ENCODE measurements at places on chromosomes 13 and 19.

DNA sequence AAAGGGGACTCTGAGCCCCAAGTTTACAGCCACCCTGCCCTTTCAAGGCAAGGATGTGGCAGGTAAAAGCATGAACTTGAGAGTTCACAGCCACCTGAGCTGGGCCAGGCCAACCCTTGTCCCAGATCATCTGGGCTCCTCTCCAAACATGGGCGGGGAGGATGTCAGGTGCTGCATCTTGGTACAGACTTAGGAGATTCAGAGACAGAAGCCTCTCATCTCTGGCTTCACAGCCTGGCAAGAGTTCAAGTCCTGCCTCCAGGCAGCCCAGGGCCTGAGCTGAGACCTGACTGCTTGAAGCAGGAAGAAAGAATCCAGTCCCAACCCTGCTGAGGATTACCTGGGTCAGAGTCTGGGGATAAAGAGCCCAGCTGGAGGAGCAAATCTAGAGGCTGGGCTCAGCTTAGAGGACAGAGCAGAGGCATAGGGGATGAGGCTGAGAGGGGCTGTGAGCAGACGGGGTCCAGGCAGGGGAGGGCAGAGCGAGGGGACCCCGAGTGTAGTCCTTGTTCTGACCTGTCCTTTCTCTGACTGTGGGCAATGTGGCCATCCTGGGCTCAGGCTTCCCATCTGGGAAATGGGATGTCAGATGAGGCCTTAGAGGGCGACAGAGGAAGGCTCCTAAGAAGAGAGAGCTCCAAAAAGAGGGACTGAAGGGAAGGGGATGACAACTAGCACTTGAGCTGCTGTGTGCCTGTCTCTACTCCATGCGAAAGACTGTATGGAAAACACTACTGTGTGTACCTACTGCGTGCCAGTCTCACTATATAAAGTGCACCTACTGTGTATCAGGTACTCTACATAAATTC, 6.6 kb upstream of the OR10H5 start:
- DNase-seq, result peak; percentile 5

DNA sequence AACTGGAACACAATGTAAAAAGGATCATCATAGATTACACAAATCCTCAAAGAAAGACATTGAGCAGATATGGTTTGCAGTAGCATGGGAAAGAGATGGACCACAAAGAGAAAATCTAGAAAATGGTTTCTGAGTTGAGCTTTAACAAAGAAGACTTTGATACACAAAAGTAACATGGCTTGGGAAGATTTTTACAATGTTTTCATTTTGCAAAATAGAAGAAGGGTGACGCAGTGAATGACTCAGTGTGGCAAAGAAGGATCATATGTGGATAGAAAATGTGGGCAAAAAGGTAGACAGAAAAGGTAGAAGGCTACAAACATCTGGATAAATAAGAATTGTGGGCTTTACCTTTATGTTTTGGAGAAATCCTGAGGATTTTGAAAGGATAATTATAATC, 1220.5 kb downstream of the PCDH17 start:
- no peak for DNase-seq

- no peak for DNase-seq
These were observed 32.7 kb downstream of the KDM4B start for GRCh38 chr19:5001615-5002014.

DNA sequence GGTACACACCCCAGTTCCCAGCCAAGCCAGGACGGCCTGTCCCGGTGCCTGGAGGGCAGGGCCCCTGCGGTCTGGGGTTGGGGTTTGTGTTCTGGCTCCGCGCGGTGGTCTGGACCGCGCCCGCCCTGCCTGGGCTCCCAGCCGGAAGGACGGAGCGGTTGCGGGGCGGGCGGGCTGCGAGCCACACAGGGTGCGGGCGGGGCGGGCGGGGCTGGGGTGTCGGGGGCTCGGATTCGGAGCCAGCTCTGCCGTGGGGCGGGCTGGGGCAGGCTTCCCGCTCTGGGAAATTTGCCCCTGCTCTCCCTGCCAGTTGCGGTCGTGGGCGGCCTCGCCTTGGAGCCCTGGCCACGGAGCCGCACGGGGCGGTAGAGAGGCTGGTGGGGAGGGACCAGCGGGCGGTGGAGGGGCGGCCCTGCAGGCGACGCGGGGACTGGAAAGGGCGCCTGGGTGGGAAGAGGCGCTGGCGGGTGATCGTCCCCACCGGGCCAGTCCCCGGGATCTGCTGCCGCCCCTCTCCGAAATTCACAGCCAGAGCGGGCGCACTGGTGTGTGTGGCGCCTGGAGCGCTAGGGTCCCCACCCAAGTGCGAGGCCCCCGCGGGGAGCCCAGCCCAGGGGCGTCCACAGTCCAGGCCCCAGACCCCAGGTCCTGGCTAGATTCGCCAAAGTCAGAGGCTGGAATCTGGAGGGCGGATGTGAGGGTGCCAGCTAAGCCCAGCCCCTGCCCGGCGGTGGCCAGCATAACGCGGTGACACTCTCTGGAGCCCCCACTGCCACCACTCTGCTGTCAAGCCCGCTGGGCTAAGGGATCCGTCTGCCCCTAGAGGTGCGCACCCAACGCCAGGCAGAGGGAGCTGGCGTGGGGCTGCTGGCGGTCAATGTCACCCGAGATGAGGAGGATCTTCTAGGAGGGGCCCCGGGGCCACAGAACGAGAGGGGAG, 11.0 kb upstream of the ZNF492 start:
- no peak for DNase-seq

- DNase-seq, result no peak
These were observed 3.2 kb downstream of the LENG9 start for GRCh38 chr19:54460230-54461005.

GRCh38 chr19:9431475-9431874, 3.9 kb downstream of the ZNF266 start:
- no peak for DNase-seq

DNA sequence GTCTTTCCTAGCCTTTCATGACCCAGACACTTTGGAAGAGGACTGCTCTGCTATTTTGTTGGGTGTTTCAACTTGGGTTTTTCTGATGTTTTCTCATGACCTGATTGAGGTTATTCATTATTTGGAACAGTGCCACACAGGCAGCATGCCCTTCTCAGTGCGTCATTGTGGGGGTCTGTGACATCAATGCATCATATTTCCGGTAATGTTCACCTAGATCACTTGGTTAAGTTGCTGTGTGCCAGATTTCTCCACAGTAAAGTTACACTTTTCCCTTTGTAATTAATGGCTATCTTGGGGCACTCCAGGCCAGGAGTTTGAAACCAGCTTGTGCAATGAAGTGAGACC, 124.4 kb downstream of the SIPA1L3 start:
- no peak for DNase-seq

- DNase-seq, result no peak
These were observed 49.8 kb downstream of the KLF2 start for GRCh38 chr19:16374436-16374835.

DNA sequence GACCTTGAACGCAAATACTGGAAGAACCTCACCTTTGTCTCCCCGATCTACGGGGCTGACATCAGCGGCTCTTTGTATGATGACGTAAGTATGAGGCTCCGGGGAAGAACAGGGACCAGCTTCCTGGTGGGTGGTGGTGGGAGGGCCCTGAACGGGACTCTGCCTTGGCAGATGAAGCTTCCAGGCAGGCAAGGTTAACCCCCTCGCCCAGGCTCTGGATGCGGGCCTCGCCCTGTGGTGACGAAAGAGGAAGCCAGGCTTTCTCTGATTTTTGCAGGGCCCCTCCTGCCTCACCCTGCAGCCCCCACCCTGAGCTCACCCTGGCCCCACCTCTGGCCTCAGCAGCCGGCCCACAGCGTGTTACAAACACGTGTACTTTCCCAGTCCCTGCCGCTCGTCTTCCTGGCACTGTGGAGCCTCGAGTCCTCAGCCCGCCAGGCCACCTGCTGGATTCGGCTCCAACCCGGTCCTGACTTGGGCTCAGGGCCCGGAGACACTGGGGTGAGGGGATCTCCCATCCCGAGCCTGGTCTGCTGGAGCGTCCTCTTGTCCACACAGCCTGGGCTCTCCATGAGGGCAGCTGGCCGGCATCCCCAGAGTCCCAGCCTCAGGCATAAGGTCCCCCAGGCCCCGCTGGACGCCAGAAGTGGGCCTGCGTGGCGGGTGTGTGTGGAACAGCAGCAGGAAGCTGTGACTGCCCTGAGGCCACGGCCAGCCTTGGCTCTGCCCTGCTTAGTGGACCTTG, 72.4 kb downstream of the KDM4B start:
- no peak for DNase-seq

DNA sequence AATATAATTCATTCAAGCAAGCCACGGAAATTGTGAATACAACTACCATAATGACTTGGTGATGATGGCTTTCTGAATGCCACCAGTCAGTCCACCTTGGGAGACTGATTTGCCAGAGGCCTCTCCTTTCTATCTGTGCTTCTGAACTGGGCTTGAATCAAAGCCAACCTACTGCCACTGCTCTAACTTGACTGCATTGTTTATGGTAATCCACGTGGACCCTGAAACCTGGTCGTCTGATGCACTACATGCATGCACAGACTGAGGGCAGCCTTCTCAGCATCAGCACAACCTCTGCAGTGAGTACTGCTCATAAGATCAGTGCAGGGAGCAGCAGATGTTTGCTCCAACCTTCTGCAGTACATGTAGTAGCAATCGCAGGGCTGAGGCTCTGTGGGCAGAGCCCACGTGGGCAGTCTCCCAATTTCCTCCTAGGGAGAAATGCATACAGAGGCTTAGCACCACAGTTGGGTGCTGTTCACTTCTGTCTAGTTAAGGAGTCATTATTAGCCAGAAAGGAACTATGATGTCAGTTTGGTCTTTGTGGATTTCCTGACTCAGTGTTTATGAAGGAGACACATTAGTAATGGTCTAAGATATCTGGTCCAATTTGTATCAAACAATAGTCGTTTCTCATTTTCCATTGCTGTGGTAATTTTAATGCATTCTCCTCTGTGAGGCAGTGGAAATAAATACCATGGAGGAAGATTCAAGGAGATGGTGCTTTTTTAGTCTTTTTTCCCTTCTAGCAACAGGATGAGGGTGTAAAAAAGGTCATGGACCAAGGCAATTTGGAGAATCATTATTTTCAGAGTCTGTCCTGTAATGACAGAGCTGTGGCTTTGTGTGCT, 82.5 kb downstream of the AKAP11 start:
- no peak for DNase-seq

DNA sequence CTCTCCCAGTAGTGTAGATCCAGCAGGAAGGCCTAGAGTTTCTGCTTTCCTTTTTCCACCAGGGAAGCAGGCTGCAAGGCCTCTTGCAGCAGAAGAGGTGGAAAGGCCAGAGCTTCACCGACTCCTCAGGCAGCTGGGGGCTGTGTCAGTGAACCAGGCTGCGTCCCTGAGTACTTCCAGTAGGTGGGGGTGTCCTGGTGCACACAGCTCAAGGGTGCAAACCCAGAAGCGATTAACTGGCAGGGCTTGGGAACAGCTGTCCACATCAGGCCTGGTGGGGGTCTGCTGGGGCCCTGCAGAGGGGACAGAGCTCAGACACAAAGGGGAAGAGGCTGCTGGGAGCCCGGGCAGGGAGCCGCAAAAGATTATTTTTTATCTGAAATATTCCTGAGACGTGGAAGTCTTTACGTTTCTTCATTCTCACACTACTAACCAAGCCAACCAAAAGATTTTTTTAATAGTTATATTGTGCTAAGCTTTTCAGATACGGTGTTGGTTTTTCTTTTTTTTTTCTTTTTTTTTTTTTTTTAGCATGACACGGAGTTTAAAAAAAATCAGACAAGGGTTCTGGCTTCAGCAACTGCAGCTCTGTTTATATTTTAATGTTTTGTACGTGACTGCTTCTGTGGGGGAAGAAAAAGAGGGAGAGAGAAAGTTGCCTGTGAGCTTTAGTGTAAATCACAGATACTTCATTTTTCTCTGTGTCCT, 11.0 kb downstream of the TSHZ3 start:
- DNase-seq, result no peak

- no peak for DNase-seq
These were observed 53.0 kb downstream of the GGACT start for GRCh38 chr13:100535426-100536135.

DNA sequence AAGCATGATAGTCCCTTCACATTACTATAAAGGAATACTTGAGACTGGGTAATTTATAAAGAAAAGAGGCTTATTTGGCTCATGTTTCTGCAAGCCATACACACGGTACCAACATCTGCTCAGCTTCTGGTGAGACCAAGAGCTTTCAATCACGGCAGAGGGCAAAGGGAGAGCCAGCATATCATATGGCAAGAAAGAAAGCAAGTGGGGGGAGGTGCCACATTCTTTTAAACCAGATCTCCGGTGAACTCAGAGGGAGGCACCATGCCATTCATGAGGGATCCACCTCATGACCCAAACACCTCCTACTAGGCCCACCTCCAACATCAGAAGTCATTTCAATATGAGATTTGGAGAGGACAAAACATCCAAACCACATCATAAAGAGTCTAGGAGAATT, 20.3 kb downstream of the XPO4 start:
- DNase-seq, result no peak

DNA sequence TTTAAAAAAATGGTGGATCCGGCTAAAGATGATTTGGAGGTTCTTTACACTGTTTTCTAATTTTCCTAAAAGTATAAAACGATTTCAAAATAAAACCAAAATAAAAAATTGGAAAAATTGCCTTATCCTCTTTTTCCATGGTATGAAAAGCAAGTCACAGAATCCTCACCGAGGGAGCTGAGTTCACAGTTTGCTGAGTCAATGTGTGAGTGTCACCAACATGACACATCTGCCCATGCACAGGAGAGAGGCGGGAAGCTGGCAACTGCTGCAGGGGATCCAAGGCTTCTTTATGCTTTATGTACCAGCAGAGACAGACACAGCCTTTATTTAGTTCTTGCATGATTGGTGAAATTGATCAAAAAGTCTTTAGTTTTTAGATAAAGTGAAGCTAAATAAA, 157.8 kb downstream of the TNFSF13B start:
- no peak for DNase-seq

GRCh38 chr19:47490847-47491246, 6.8 kb upstream of the KPTN start:
- DNase-seq, result no peak

DNA sequence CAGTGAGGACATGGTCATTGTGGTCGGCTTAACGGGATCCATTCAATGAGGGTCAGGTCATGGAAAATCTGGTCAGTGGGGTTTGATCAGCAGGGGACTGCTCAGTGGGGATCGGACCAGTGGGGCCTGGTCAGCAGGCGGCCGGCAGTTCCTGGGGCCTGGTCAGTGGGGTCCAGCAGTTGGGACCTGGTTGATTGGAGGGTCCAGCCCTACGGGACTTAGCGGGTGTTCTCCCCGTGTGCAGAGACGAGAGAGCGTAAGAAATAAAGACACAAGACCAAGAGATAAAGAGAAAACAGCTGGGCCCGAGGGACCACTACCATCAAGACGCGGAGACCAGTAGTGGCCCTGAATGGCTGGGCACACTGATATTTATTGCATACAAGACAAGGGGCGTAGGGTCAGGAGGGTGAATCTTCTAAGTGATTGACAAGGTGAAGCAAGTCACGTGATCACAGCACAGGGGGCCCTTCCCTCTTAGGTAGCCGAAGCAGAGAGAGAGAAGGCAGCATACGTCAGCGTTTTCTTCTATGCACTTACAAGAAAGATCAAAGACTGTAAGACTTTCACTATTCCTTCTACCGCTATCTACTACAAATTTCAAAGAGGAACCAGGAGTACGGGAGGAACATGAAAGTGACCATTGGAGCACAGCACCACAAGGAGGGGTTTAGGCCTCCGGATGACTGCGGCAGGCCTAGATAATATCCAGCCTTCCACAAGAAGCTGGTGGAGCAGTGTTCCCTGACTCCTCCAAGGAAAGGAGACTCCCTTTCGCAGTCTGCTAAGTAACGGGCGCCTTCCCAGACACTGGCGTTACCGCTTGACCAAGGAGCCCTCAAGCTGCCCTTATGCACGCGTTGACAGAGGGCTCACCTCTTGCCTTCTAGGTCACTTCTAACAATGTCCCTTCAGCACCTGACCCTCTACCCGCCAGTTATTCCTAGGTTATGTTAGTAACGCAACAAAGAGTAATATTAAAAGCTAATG, 62.1 kb upstream of the TPM4 start:
- DNase-seq, result no peak

Data from forelimb muscle (tissue), 1 donor.